ENCODE measurements at places on chromosomes 12 and 14. TPM values are rescaled to one million over a fixed set of nuclear protein-coding genes. Genes with fewer than 3 reads are reported as not detected.

Gene DNAI7
- total RNA-seq = 0.94 TPM

Gene SCN8A
- 0.41 TPM for total RNA-seq

GRCh38 chr14:31788340-31788739 lies 227.1 kb downstream of the NUBPL start:
- no peak for DNase-seq

DNA sequence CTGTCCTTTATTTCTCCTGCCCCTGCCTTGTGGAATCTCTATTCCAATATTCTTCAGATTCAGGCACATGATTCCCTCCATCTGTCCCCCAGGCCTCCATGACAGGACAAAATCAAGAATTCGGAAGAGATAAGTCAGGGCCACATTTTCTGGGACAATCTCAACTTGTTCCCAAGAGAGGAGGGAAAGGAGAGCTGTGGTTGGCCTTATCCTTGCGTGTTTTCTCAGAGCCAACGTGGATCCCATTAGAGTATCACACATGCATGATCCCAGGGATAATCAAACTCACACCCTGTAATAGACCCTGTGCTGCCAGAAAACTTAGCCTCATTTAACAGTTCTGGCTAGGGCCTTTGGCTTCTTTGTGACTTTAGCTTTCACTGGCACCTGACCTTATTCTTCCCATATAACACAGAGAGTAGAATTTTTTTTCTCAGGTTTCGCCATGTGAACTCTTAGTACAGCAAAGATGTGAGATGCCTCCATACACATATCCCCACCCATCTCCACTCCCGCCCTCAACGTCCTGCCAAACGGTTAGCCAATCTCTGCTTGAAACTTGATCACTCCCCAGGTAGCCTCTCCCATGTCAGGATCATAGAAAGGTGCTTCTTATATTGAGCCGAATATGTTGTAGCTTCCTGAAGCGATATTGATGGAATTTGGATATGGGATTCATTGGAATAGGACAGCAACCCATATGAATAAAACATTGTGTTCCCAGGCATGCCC lies 6.7 kb upstream of the KRT1 start:
- no peak for DNase-seq

GRCh38 chr12:130158754-130159059 lies 3.6 kb upstream of the FZD10 start:
- DNase-seq = no peak

Gene ARMH4
- 15.8 TPM for total RNA-seq

GRCh38 chr12:104212516-104212915 lies 3.1 kb upstream of the TXNRD1 start:
- DNase-seq = no peak

DNA sequence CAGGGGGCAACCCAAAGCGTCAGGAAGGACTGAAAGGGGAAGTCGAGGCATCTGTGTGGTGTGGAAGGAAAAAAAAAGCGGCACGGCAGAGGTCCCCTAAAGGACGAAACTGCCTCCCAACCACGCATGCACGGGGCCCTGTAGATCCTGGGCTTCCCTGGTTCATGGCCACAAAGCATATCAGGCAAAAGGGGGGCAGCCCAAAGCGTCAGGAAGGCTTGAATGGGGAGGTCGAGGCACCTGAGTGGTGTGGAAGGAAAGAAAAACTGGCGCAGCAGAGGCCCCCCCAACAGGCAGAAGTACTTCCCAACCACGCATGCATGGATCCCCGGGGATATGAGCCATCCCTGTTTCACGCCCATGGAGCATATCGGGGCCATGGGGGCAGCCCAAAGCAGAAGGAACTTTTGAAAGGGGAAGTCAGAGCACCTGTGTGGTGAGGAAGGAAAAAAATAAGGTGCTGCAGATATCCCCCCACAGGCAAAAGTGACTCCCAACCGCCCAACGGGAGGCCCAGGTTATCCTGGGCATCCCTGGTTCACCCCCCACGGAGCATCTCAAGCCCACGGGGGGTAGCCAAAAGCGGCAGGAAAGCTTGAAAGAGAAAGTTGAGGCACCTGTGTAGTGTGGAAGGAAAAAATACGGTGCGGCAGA lies 581.2 kb downstream of the ALG10 start:
- DNase-seq = no peak

- no peak for DNase-seq
Measured at GRCh38 chr12:49054524-49054923, 6.1 kb downstream of the KMT2D start.

GRCh38 chr12:130958557-130959140 lies 4.9 kb downstream of the ADGRD1 start:
- DNase-seq = no peak

GRCh38 chr14:61750708-61751474 lies 11.3 kb upstream of the SNAPC1 start:
- peak; percentile 91 for DNase-seq

Gene LRRIQ1
- total RNA-seq = 0.21 TPM

Gene RD3L
- total RNA-seq = 14.9 TPM

Gene ANKRD33
- not detected for total RNA-seq

- DNase-seq = no peak
Measured at GRCh38 chr14:61641914-61642613, 53.2 kb upstream of the HIF1A start.

GRCh38 chr12:79375050-79375449 lies 315.7 kb downstream of the PAWR start:
- DNase-seq = no peak

DNA sequence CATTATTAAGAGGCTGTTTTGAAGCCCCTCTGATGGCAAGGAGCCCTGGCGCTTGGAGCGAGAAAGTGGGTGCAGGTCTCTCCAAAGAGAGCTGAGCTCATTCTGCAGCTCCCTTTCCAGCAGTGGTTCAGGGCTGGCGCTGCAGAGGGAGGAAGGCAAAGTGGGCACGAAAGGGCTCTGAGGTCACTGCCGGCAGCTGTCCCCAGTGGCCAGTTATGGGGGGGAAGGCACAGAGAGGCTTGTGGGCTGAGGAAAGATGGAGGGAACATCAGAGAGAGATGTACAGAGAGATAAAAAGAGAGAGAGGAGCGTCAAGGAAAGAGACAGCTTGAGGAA lies 75.2 kb upstream of the TBX5 start:
- no peak for DNase-seq

DNA sequence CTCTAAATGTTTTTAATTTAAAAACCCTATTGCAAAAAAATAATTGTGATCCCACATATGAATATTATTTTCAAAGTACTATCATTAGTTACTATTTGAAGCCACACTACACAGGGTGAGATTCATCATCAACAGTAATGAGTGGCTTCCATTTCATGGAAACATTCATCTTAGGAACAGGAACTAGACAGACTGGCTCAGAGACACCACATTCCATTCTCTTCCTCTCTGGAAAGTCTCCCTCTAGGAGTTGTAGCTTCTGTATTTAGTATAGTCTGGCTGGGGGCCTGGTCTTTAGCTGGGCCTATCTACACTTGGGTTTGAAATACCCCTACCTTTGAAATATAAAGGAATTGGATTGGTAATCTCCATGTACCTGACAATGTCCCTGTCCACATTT lies 6.2 kb upstream of the VDR start:
- DNase-seq = no peak

Measured in left cardiac atrium (tissue), 4 donors.